ENCODE measurements at places on chromosomes 7 and 10. TPM values are rescaled to one million over a fixed set of nuclear protein-coding genes. Genes with fewer than 3 reads are reported as not detected.

Gene POLR2J2
- 2.7 TPM for total RNA-seq

DNA sequence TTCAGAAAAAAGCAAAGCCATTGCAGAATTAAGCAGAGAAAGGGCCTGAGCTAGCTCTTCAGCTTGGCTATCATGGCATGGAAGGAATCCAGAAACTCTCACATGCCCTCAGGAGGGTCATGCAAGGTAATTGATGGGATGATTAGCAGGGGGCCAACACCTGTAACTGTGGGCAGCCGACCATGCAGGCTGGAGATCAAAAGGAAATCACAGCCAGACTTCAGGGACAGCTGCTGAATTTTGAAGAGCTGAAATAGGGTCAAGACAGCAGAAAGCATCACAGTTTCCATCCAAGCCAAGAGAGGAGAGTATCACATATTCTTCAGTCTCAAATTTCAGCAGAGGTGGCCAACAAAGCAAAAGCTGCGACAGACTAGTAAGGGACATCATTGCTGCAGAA is 239.6 kb upstream of the STEAP1 start:
- no peak for DNase-seq
- H3K4me3 ChIP-seq = no peak overlapping the region
- H3K4me1 ChIP-seq = no peaks in the 10 kb centered on the region

GRCh38 chr10:102624094-102624493 is 20.2 kb upstream of the TRIM8 start:
- no peaks in the 10 kb centered on the region for H3K36me3 ChIP-seq
- H3K4me3 ChIP-seq = no peak overlapping the region
- H3K27me3 ChIP-seq = no peaks in the 10 kb centered on the region
- H3K27ac ChIP-seq = no peak overlapping the region
- peaks cover 83% of the 10 kb centered on the region for H3K4me1 ChIP-seq
- DNase-seq = peak; percentile 10

- H3K27ac ChIP-seq = no peak overlapping the region
- H3K27me3 ChIP-seq = no peaks in the 10 kb centered on the region
- H3K36me3 ChIP-seq = peaks cover 9% of the 10 kb centered on the region
- DNase-seq = no peak
- H3K4me1 ChIP-seq = no peaks in the 10 kb centered on the region
These were observed 85.4 kb downstream of the RNF32 start for GRCh38 chr7:156725936-156726335.

Gene HERC4
- total RNA-seq = 31.9 TPM

DNA sequence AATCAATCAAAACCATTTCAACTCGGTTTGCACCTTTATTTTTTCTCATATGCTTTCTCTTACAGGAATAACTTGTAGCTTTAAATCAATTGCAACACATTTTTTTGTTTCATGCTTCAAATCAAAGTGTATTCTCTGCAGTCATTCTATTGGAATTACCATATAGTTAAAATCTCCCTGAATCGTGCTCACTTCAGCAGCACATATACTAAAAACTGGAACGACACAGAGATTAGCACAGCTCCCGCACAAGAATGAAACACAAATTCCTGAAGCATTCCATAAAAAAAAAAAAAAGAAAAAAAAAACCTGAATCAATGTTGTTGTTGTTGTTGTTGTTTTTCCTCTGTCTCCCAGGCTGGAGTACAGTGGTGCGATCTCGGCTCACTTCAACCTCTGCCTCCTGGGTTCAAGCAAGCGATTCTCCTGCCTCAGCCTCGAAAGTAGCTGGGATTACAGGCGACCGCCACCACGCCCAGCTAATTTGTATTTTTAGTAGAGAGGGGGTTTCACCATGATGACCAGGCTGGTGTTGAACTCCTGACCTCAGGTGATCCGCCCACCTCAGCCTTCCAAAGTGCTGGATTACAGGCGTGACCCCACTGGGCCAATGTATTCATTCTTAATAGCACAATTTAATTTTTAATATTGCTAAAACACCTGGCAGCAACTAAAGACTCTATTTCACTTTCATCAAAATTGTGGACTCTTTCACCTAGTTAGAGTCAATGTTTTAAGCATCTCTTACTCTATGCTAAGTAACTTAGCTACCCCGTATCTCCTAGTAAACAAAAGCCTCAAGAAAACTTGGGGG is 26.3 kb downstream of the ANKRD61 start:
- DNase-seq = no peak
- H3K27me3 ChIP-seq = no peaks in the 10 kb centered on the region
- H3K27ac ChIP-seq = no peak overlapping the region
- peak overlapping the region; percentile 95 for H3K4me3 ChIP-seq

Gene GNAT3
- not detected for total RNA-seq

Gene PNLIP
- not detected for total RNA-seq

Gene CLRN3
- not detected for total RNA-seq

Gene AQP1
- total RNA-seq = 253 TPM

- H3K27ac ChIP-seq = peak overlapping the region; percentile 93
- peaks cover 45% of the 10 kb centered on the region for H3K36me3 ChIP-seq
- H3K4me1 ChIP-seq = peaks cover 67% of the 10 kb centered on the region
- no peak overlapping the region for H3K4me3 ChIP-seq
These were observed 5.8 kb downstream of the FBH1 start for GRCh38 chr10:5895804-5896203.

DNA sequence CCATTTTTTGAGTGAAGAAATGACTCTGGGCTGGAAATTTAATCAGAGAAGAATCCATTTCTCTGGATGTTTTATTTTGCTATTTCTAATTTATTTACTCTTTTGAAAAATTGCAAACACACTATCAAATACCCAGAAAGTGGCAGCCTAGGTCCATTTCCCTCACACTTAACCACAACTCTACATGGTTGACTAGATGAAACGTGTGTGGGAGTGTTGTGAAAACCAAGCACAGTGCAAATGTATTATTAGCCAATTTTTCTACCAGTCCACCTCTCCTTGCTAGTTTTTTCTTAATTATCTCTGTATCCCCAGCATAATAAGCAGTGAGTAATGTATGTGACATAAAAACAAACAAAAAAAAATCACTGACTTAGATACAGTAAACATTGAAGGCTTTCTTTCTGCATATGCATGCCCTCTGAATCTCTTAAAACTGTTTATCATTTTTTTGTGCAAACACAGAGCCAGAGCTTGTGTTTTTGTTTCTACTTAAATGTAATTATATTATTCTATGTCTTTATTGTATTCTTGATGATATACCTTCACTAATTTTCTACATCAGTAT is 30.9 kb downstream of the SCIN start:
- no peak overlapping the region for H3K4me3 ChIP-seq
- no peaks in the 10 kb centered on the region for H3K27me3 ChIP-seq
- DNase-seq = no peak
- H3K4me1 ChIP-seq = no peaks in the 10 kb centered on the region
- H3K36me3 ChIP-seq = no peaks in the 10 kb centered on the region
- no peak overlapping the region for H3K27ac ChIP-seq

Gene OR2A5
- not detected for total RNA-seq

DNA sequence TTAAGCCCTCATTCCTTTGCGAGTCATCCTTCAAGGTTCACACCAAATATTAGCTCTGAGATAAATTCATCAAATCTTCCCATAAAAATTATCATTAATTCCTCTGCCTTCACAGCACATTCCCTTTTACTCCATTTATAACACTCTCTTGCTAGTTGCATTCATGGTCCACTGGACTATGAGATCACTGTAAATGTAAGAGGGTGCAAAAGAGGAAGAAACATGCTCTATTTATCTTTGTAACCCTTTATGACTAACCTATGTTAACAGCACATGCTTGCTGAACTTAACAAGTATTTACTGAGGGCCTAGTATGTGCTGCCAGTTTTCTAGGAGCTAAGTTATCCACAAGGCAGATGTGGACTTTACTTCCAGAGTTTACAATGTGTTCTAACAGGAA is 86.7 kb upstream of the TMEM168 start:
- no peaks in the 10 kb centered on the region for H3K27me3 ChIP-seq
- H3K4me3 ChIP-seq = no peak overlapping the region
- peaks cover 17% of the 10 kb centered on the region for H3K4me1 ChIP-seq

DNA sequence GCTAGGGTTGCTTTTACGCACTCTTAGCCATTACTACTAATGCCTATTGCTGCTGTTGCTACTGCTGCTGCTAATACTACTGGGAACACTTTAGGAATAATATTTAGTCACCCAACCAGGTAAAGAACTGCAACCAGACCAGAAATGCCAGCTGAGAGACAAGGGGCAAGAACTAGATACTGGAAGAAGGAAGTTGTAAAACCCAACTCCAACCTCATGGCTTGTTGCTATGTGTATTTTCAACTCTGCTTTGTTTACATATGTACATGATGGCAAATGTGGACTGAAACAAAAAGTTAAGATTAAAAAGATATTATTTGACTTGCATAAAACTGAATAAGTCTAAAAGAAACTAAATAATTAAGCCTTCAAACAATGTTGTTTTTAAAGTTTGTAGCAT is 177.7 kb downstream of the GNAT3 start:
- H3K27ac ChIP-seq = peak overlapping the region; percentile 73
- no peak overlapping the region for H3K4me3 ChIP-seq
- H3K4me1 ChIP-seq = peaks cover 24% of the 10 kb centered on the region
- no peaks in the 10 kb centered on the region for H3K27me3 ChIP-seq
- no peaks in the 10 kb centered on the region for H3K36me3 ChIP-seq
- no peak for DNase-seq

- H3K36me3 ChIP-seq = no peaks in the 10 kb centered on the region
- DNase-seq = no peak
These were observed 19.5 kb downstream of the EN2 start for GRCh38 chr7:155477476-155477875.

- H3K4me3 ChIP-seq = no peak overlapping the region
- H3K27ac ChIP-seq = no peak overlapping the region
- peaks cover 54% of the 10 kb centered on the region for H3K27me3 ChIP-seq
- no peaks in the 10 kb centered on the region for H3K4me1 ChIP-seq
These were observed 23.5 kb downstream of the TRPV5 start for GRCh38 chr7:142910031-142910433.

Gene MMD2
- total RNA-seq = not detected

DNA sequence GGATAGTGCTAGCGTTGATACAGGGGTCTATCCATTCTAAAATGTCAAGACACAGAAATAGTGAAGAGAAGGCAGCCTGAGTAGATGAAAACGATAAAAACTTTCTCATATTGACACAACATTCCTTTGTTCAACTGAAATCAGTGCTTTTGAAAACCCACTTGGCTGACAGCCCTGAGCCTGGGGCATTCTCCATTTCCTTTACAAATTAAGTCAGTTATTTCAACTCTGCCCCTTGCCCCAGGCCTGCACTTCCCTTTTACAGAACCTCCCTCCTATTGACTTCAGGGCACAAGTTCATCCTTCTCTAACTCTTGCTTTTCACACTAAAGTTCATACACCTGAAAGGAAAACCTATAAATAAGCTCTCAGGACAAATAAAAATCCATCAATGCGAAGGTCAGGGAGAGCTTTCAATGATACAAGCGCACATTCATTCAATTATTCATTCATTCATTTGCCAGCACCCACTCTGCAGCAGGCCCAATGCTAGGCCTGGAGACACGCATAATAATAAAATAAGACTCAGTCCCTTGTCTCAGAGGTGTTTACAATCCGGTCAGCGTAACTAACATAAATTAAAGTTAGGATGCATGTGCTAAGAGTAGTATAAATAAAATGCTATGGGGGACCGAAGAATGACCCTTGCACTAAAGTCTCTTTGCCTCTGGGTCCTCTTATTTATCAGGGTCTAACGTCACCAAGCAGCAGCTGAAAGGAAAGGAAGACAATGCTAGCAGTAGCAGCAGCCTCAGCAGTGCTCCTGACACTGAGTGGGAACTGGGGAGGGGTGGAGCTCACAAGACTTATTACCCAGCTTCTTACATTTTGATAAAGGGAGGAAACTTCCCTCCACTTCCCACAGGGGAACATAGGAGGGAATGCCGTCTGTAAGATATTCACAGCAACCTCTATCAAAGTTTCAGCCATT is 134.8 kb downstream of the PDE1C start:
- DNase-seq = no peak
- H3K36me3 ChIP-seq = no peaks in the 10 kb centered on the region
- peaks cover 66% of the 10 kb centered on the region for H3K4me1 ChIP-seq
- H3K4me3 ChIP-seq = no peak overlapping the region
- peak overlapping the region; percentile 3 for H3K27ac ChIP-seq

Gene ZFAND2A
- 6.6 TPM for total RNA-seq

GRCh38 chr7:100577103-100577502 is 3.4 kb upstream of the SAP25 start:
- H3K27ac ChIP-seq = no peak overlapping the region
- H3K27me3 ChIP-seq = no peaks in the 10 kb centered on the region
- peaks cover 81% of the 10 kb centered on the region for H3K36me3 ChIP-seq

Gene DNAH11
- 0.74 TPM for total RNA-seq

DNA sequence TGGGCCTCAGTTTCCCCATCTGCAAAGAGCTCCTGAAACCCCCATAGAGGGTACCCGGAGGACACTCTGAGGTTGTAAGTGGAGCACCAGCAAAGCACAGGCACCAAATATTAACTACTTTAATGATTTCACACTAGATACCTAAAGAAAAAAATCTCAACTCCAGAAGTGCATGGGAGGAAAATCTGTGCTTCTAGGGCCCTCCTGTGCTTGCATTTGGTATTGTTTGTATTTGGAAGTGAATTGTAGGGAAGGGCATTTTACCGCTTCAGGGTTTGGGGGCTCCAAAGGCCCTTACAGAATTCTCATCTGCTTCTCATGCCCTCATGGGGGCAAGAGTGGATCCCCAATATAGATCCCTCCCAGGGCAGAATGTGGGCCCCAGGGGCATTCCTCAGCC is 22.4 kb upstream of the DRGX start:
- H3K36me3 ChIP-seq = no peaks in the 10 kb centered on the region
- H3K27me3 ChIP-seq = no peaks in the 10 kb centered on the region
- no peak for DNase-seq
- no peak overlapping the region for H3K4me3 ChIP-seq
- no peak overlapping the region for H3K27ac ChIP-seq

DNA sequence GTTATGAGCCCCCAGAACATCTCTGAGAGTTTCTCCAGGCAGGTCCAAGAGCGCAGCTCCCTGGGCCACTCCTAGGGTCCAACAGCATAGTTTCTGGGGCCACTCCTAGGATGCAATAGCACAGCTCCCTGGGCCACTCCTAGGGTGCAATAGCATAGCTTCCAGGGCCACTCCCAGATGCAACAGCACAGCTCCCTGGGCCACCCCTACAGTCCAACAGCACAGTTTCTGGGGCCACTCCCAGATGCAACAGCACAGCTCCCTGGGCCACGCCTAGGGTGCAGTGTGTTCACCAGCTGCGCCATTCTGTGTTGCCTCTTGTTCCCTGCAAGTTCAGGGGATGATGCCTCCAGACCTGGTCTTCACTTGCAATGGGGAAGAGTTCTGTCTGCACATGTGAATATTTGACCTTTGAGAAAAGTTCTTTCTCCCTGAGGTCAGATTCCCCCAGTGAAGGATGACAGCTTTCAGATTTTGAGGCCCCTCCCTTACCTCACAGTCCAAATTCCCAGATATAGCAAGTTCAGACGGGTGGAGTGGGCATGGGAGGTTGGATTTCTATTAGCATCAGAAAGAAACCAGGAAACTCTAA is 43.0 kb upstream of the LEP start:
- H3K4me1 ChIP-seq = peaks cover 13% of the 10 kb centered on the region
- H3K27me3 ChIP-seq = peaks cover 77% of the 10 kb centered on the region
- H3K27ac ChIP-seq = no peak overlapping the region
- no peak for DNase-seq
- H3K36me3 ChIP-seq = no peaks in the 10 kb centered on the region
- no peak overlapping the region for H3K4me3 ChIP-seq

GRCh38 chr7:43204081-43204480 is 91.6 kb downstream of the HECW1 start:
- DNase-seq = no peak
- no peaks in the 10 kb centered on the region for H3K4me1 ChIP-seq
- H3K27ac ChIP-seq = no peak overlapping the region
- H3K4me3 ChIP-seq = no peak overlapping the region
